ENCODE measurements at places on chromosomes 6 and 20. TPM values are rescaled to one million over a fixed set of nuclear protein-coding genes. Genes with fewer than 3 reads are reported as not detected.
A peak's percentile ranks its signal among the peaks of the same experiment; 100 is the strongest.

EYS gene
- polyA plus RNA-seq, result 2.8 TPM

PLAGL2 gene
- 33.5 TPM for polyA plus RNA-seq

BIRC7 gene
- polyA plus RNA-seq, result 0.33 TPM

POM121L2 gene
- 18.4 TPM for polyA plus RNA-seq

OXT gene
- polyA plus RNA-seq, result 1.7 TPM

KLHDC3 gene
- polyA plus RNA-seq, result 422 TPM

PPP1R16B gene
- polyA plus RNA-seq, result 3.7 TPM

CCN5 gene
- 52.0 TPM for polyA plus RNA-seq

FAM162B gene
- polyA plus RNA-seq, result 9.4 TPM

MYMX gene
- polyA plus RNA-seq, result 0.73 TPM

ADGRF1 gene
- 2.4 TPM for polyA plus RNA-seq

CCDC167 gene
- 65.2 TPM for polyA plus RNA-seq

CFAP61 gene
- 76.0 TPM for polyA plus RNA-seq

PXMP4 gene
- 6.8 TPM for polyA plus RNA-seq

SMOC2 gene
- 110 TPM for polyA plus RNA-seq

GINS1 gene
- polyA plus RNA-seq, result 19.9 TPM

GRCh38 chr6:13573669-13574110 lies 711 bp upstream of the SIRT5 start:
- DNase-seq, result peak; percentile 40

DNA sequence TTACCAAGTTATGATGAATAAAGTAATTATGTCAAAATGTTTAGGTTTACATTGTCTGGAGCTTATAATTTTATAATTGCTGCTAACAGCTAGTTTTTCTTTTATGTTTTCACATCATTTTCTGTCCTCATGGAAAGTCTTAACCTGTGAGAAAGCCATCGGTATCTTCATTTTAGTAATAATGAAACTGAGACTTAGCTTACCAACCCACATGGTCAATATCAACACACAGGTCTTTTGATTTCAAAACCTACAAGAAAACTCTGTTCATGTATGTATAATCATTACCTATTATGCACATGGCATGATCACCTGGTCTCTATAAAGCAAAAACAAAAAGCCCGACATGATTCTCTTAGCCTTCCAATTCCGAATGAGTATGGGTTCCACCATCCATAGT lies 61.9 kb downstream of the KCNQ5 start:
- no peak for DNase-seq

- no peak for DNase-seq
These were observed 9.1 kb upstream of the RCAN2 start for GRCh38 chr6:46500382-46500781.

DNA sequence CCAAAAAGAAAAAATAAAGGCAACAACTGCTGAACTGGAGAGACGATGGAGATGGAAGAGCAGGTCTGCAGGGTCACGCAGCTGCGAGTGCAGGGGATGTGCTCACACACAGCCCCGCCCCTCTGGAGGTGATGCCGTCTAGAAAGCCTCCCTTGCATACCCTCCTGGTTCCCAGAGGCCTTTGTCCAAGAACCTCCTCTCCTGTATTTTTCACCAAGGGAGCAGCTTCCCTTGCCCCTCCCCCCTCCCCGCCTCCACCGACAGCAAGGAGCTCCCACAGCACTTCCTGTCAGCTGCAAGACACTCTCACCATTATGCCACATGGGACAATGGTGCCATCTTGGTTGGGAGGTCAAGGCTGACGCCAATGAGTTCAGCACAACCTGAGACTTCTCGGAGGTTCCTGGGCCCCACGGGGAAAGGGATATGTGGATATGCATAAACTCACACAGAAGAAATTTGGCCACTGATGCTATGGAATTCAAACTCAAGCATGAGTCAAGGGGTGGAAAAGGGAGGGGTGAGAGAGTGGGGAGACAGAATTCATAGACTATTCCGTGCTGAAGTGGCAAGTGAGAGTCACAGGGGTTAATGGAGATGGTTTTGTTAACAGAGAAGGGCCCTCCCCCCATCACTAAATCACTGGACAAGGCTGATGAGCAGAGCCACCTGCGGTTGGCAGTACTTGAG lies 132.9 kb downstream of the SCML4 start:
- peak; percentile 22 for DNase-seq

DNA sequence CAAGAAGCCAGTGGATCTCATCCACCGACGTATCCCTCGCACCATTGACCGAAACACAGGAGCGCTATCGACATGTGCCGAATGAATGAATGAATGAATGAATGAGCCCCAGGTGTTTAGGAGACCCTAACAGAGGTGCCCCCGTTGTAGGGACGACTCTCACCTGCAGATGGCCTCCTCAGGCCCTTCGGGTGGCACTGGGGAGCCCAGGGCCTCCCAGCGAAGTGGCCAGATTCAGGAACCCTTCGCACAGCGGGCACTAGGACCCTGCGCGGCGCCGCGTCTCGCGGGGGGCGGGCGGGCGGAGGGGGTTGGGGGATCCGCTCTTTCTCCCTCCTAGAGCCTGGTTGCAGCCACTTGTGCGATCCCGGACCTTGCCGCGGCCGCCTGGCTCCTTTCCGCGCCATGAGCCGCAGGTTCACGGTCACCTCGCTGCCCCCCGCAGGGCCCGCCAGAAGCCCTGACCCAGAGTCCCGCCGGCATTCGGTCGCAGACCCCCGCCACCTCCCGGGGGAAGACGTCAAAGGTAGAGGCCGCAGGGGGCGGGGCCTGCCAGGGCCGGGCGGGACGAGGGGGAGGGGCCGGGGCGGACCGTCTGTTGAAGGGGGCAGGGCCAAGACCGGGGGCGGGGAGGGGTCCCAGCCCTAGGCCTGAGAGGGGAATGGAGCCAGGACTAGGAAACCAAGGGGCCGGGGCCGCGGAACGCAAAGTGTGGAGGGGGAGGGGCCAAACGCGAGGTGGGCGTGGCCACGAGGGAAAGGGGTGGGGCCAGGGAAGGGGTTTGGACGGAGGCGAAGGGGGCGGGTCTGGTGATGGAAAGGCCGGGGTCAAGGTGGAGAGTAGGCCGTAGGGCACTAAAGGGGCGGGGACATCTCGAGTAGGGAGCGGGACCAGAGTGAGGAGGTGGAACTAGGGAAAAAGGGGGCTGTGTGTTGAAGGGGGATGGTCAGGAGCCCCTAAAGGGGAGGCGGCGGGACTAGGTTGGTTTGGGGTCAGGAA lies 7.4 kb upstream of the SLC12A5 start:
- peak; percentile 73 for DNase-seq

GRCh38 chr6:25312703-25313102 lies 33.5 kb downstream of the CARMIL1 start:
- DNase-seq, result no peak

- no peak for DNase-seq
These were observed 6.2 kb upstream of the GCM1 start for GRCh38 chr6:53154794-53155193.

- no peak for DNase-seq
These were observed 4.9 kb upstream of the ZFP57 start for GRCh38 chr6:29685718-29686326.

DNA sequence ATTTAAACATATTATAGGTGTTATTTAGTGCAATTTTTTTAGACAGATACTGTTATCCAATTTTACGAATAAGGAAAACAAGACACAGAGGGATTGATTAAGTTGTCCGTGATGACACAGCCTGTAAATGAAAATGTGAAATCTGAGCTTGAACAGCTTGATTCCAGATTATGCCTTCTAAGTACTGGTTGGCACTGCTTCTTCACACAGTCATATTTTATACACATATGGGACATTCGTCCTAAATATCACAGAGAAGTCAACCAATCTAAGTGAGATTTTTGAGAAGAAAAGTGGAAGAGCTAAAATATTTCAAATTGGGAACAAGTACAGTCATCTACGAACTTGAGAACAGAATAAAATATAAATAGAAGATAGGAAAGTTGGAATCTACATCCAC lies 756.3 kb downstream of the BCKDHB start:
- DNase-seq, result no peak

DNA sequence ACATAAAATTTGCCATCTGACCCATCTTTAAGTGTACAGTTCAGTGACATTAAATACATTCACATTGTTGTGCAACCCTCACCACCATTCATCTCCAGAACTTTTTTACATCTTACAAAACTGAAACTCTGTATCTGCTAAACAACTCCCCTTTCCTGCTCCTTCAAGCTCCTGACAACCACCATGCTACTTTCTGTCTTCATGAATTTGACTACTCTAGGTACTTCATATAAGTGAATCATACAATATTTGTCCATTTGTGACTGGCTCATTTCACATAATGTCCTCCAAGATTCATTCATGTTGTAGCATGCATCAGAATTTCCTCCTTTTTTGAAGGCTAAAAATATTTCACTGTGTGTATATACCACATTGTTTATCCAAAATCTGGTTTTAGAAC lies 86.9 kb upstream of the SMLR1 start:
- no peak for DNase-seq

GRCh38 chr6:93391965-93392364 lies 27.4 kb downstream of the EPHA7 start:
- DNase-seq, result no peak

GRCh38 chr6:159399751-159400221 lies 230.6 kb downstream of the FNDC1 start:
- DNase-seq, result no peak

- DNase-seq, result no peak
These were observed 12.0 kb upstream of the MAPRE1 start for GRCh38 chr20:32807706-32808105.

DNA sequence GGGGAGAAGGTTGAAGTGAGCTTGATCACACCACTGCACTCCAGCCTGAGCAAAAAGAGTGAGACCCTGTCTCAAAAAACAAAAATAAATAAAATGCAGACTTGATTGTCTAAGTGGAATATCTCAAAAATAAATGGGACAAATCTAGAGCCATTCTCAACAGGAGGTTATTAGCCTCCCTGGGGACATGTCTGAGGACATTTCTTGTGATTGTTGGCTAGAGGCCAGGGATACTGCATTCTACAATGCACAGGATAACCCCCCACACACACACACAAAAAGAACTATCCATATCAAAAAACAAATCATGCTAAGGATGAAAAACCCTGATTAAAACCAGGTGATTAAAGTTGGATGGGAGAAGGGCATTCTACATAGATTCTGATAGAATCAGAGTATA lies 37.5 kb downstream of the FAM217A start:
- DNase-seq, result no peak

- no peak for DNase-seq
These were observed 203.2 kb downstream of the COL9A1 start for GRCh38 chr6:70099732-70100131.

- DNase-seq, result no peak
These were observed 50.3 kb downstream of the MYB start for GRCh38 chr6:135231469-135231844.

DNA sequence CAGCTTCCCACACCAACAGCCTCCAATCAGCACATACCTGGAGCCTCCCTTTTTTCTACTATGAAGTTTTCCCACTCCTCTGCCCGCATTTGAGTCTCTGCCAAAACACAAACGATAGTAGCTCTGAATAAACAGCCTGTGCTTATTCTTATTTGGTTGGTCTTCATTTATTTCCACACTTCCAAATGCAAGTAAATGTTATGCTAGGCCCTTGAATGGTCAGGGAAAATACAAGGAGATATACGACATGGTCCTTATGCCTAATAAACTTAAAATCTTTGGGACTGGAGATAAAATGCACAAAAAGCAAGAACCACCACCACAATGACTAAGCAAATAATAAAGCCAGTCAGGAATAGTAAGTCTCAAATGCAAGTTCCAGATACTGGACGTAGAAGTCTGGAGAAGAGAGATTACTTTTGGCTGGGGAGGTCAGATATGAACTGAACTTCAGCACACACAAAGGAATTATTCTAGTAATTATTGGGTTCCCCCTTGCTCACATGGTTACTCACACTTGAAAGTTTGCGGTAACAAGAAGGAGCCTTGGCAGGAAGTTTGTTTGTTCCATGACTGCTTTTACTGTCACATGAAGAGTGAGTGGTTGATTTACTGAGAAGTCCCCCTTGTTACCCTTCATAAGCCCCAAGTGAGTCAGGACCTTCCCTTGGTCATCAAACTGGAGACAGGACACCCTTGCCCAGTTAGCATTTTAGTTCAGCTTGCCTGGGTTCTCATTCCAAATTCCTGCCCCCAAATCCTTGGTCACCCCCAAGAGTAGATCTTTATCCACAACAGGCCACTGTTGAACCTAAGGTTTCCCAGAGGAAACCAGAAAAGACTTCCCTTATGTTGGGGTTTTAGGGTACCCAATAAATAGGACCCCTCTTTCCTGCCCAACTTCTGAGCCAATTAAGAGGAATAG lies 511.2 kb upstream of the JARID2 start:
- DNase-seq, result no peak

GRCh38 chr6:166253778-166254204 lies 54.4 kb downstream of the PRR18 start:
- DNase-seq, result no peak

Measured in testis (tissue), 5 donors.